Activated CD4-positive, alpha-beta T cell treated with anti-CD3 and anti-CD28 coated beads for 24 hours (primary cell): ENCODE measurements at places on chromosomes 11 and 22.

GRCh38 chr11:72553706-72554105 lies 119.4 kb upstream of the CLPB start:
- DNase-seq = no peak

GRCh38 chr22:29503811-29504372 lies 23.9 kb downstream of the NEFH start:
- no peak for DNase-seq

DNA sequence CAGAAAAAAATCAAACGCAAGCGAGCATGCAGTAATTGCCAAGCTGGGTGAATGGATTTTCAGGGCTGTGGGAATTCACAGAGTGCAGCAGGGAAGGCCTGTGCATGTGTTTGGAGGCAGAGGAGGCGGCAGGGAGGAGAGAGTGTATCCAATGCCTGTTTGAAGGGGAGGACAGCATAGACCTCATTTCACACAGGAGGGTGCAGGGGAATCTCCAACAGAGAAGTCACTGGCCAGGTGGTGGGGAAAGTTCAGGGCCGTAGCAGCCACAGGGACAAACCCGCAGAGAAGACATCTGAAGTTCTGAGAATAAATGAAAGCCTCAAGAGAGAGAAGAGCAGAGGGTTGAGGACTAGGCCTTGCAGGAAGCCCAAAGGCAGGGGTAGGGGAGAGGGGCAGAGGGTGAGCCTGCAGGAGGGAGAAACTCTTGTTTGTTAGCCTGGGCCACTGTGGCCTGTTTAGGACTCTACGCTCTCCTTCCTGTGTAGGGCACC lies 19.2 kb upstream of the KDM2A start:
- DNase-seq = no peak

- DNase-seq = no peak
Measured at GRCh38 chr11:126468102-126468521, 112.6 kb downstream of the ST3GAL4 start.

GRCh38 chr11:1928891-1929541 lies 9.5 kb downstream of the TNNT3 start:
- no peak for DNase-seq

DNA sequence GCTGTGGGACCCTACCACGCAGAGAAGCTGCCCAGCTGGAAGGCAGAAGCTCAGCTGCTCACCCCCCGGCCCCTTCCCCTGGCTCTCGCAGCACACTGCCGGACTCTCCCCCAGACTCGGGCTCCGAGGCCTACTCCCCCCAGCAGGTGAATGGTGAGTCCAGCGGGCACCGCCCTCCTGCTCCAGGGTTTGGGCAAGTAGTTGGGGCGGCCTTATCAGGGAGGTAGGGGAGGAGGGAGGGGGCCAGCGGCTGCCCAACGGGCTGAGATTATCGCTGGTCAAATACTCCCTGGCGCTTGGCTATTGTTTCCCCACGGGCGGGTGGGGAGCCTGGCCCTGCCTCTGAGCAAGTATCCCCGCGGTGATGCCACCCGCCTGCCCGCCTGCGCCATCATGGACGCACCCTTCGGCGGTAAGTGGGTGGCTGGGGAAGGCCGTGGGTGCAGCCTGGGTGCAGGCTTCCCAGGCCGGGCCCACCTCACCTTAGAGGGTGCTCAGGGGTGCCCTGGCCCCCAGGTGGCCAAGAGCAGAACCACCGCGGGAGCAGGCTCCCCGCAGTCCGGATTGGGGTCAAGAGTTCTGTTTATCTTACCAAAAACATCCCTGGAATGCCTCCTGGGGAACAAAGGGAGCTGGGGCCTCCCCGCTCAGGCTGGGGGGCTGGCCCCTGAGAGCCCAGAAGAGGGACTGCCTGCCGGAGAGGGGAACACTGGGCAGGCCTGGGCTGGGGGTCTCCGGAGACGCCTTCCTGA lies 16.9 kb downstream of the MYRF start:
- DNase-seq = no peak

- DNase-seq = no peak
Measured at GRCh38 chr11:15627560-15627959, 512.8 kb downstream of the INSC start.

- DNase-seq = no peak
Measured at GRCh38 chr11:74639533-74639932, 47.2 kb downstream of the POLD3 start.

DNA sequence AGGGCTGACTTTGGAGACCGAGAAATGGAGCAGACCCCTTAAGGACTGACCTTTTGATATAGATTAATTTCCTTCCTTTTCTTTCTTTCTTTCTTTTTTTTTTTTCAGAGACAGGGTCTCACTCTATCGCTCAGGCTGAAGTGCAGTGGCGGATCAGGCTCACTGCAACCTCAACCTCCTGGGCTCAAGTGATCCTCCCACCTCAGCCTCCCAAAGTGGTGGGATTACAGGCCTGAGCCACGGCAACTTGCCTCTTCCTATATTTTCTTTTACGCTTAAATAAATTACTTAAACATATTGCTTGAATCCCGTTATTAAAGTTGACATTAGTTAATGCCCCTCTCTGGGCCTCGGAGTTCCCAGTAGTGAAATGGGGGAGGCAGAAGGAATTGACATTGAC lies 350 bp upstream of the KCTD14 start:
- no peak for DNase-seq

DNA sequence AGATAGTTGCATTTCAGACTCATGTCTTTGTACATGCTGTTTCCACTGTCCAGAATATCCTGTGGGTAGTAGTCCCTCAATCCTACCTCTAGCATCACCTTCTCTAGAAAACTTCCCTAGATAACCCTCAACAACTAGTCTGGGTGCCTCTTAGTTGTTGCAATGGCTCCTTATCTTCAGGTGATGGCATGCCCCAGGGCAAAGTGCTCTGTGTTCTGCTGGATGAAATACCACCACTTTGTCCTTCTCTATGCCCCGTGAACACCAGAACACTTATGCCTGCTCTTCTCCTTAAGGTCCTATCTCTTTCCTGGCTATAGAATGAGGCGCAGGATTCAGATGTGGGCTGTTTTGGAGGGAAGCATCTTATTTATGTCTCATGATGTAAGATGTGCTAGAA lies 158.3 kb upstream of the CTSC start:
- DNase-seq = no peak

DNA sequence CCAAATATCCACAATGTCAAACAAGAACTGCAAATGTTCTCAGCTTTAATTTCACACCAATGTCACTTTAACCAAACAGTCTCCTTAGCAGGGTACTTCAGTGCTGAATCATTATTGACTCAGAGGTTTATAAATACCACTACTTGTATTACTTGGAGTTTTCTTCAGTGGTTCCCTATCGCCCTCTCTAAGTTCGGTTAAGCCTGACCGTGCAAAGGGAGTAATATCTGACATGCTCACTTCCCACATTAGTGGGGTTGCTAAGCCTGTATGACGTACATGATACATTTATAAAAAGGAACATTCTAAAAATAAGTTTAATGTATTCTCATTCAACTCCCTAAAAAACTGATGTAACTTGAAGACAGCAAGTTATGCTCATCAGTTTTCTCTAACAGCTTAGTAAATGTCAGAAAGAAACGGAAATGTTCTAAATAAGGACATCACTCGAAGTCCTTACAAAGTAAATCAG lies 93.1 kb upstream of the ZC3H12C start:
- DNase-seq = no peak

DNA sequence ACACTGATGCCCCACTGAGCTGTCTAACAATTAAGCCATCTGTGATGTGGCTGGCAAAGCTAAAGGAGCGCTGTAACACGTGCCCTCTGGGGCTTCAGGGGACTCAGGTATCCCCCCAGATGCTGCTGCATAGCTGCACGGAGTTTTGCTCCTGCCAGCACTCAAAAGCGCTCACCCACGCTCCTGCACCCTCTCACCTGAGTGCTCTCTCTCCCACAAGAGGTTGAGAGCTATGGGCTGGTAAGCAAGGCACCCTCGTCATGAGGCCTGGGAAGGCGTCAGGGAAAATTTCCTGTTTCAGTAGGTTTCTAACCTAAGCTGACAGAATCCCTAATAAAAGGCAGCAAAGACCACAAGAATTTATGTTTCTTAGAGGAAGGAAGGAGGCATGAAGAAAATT lies 850.3 kb downstream of the OPCML start:
- DNase-seq = no peak

GRCh38 chr11:995044-995751 lies 41.3 kb downstream of the MUC6 start:
- no peak for DNase-seq

DNA sequence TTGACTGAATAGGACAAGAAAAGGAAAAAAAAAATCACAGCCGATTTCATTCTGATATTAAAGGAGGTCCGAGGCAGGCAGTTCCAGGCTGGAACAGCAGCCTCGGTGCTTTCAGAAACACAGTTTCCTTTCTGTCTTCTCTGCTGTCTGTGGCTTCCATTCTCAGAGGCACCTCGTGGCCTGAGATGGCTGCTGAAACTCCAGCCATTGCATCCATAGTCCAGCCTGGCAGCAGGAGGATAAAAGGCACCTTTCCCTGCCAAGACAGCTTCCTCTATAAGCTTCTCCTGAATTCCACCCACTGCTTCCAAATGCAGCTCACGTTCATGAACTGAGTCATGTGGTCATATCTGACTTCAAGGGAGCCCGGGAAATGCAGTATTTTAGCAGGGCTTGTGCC lies 390.5 kb downstream of the TBC1D22A start:
- DNase-seq = no peak

DNA sequence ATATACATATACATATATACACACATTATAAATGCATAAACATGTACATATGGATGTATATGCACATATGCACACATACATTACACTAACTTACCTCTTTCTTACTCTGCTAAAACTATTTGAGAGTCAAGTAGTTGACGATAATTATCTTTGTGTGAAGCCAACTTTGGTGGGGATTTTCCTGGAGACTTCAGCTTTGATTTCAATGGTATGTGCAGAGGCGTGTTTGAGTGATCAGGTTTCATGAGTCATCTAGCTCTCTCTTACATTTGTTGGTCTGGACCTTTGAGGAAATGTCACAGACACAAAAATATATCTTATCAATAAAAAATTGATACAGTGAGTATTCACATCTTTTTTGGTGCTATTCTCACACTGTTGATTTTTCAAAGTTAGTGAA lies 769.1 kb upstream of the LUZP2 start:
- DNase-seq = no peak

- DNase-seq = no peak
Measured at GRCh38 chr11:1138097-1138496, 19.7 kb upstream of the MUC5AC start.

DNA sequence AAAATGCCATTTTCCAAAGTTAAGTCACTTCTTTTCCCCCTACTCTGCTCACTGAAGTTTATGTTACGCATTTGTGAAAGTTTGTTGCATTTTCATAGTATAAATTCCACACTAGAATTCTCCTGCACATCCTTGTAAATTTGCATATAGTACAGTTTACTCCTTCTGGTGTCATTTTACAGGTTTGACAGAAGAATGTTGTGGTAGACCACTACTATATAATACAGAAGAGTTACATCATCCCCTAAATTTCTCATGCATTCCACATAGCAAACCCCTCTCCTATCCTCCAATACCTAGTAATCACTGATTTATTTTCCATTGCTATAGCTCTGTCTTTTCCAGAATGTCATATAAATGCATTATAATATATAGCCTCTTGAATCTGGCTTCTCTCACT lies 64.5 kb downstream of the CCDC73 start:
- DNase-seq = no peak

GRCh38 chr11:21148376-21148775 lies 479.0 kb downstream of the NELL1 start:
- no peak for DNase-seq

DNA sequence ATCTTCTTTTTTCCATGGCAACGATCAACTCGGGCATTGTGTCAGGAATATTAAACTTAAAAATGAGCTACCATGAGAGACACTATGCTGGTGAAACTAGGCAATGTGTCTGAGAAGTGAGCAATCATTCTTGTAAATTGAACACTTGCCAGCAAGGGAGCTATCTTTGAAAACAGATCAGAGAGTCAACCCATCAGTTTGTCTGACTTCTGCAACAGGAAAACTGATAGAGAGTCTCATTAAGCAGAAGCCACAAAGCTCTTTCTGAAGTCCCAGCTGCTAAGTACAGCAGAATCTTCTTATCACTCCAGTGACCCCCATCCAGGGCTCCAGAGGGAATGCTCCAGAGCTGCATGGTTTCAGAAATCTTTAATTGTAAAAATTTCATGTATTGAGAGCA lies 114.7 kb downstream of the MSANTD4 start:
- DNase-seq = no peak

DNA sequence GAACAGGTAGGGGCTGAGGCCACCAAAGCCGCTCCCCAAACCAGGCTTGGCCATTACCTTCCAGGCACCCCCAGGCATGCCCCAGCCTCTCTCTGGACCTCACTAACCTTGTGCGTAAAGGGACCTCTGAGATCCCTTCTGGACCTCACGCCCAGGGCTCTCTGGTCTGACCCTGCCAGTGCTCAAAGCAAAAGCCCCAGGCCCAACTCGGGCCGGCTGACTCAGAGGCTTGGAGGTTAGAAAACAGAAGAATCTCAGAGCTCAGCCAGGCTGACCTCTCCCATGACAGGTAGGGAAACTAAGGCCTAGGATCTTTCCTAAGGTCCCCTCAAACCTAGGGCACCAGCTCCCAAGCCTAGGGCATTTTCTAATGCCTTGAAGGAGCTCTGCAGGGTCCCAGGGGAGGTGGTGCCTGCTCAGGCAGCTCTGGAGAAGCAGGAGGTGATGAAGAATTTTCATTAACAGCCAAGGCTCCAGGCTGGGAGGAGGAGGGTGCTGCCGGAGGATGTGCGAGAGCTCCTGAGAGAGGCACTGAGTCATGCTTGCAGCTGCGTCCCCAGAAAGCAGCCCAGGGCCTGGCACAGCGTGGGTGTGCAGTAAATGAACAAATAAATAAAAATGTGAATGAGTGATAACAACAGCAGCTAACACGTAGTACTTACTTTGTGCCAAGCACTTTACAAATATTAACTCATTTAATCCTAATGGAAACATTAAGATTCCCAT lies 25.6 kb downstream of the ARRB1 start:
- peak; percentile 35 for DNase-seq

DNA sequence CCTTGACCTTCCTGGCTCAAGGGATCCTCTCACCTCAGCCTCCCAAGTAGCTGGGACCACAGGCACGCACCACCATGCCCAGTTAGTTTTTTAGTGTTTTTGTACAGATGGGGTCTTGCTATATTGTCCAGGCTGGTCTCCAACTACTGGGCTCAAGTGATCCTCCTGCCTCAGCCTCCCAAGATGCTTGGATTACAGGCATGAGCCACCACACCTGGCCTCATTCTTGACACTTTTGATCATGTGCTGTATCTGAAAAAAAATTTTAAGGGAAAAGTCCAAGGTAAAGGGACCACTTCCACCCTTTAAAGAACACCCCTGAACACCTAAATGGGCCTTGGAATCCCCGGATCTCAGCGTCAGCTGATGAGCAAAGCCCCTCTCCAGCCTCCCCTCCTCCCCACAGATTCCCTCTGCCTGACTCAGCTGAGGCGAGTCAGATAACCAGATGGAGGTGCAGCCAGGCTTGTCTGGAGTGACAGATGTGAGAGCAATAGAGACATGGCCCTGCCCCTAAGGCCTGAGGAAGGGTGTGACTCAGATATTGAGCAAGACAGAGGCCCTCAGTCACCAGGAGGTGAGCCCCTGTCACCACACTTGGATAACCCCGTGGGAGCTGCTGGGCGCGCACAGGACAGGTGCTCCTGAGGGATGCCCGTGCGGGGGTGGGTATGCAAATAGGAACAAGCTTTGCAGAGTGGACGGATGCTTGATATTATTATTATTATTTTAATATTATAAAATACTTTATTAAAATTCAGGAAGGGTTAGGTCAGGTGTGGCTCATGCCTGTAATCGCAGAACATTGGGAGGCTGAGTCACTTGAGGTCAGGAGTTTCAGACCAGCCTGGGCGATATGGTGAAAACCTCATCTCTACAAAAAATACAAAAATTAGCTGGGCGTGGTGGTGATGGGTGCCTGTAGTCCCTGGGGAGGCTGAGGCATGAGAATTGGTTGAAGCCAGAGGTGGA lies 5.0 kb upstream of the CCDC88B start:
- DNase-seq = no peak
